ENCODE measurements at places on chromosomes 12 and 14.
A peak's percentile ranks its signal among the peaks of the same experiment; 100 is the strongest.

DNA sequence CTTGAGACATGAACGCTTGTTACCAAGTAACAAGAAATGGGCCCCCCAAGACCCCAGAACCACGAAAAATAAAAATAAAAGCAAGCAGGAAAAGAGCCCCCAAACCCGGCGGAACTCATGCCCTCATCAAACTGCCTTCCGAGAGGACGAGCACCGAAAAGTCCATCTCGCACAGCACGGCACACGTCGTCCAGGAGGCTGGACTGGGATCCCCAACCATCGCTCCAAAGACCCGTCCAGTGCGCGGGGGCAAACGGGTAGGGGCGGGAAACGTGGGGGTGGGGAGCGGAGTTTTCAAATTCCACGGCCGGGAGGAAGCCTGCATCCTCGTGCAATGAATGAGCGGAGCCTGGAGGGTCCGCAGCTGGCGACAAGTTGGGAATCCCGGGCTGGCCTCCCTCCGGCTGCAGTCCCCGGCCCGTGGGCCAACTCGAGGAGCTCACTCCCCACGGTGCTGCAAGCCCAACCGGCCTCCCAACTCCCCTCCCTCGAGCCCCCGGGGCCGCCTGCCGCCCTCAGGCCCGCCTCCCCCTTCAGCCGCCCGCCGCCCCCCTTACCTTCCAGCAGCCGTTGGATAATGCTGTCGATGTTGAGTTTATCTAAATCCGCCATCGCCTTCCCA lies 484 bp downstream of the PPP1CC start:
- H3K36me3 ChIP-seq: no peaks in the 10 kb centered on the region
- H3K27ac ChIP-seq: peak overlapping the region; percentile 97
- no peaks in the 10 kb centered on the region for H3K27me3 ChIP-seq
- peak; percentile 28 for DNase-seq

GRCh38 chr12:105026411-105026810 lies 40.3 kb downstream of the NOPCHAP1 start:
- DNase-seq: peak; percentile 61
- H3K27ac ChIP-seq: peak overlapping the region; percentile 73
- no peaks in the 10 kb centered on the region for H3K27me3 ChIP-seq

- no peak overlapping the region for H3K4me3 ChIP-seq
- peak overlapping the region; percentile 72 for H3K27ac ChIP-seq
- H3K27me3 ChIP-seq: no peaks in the 10 kb centered on the region
- no peaks in the 10 kb centered on the region for H3K36me3 ChIP-seq
- DNase-seq: no peak
These were observed 217.1 kb upstream of the BTG1 start for GRCh38 chr12:92362785-92363184.

GRCh38 chr14:85061256-85061655 lies 468.7 kb upstream of the FLRT2 start:
- H3K36me3 ChIP-seq: no peaks in the 10 kb centered on the region
- H3K27ac ChIP-seq: no peak overlapping the region
- H3K4me3 ChIP-seq: no peak overlapping the region

DNA sequence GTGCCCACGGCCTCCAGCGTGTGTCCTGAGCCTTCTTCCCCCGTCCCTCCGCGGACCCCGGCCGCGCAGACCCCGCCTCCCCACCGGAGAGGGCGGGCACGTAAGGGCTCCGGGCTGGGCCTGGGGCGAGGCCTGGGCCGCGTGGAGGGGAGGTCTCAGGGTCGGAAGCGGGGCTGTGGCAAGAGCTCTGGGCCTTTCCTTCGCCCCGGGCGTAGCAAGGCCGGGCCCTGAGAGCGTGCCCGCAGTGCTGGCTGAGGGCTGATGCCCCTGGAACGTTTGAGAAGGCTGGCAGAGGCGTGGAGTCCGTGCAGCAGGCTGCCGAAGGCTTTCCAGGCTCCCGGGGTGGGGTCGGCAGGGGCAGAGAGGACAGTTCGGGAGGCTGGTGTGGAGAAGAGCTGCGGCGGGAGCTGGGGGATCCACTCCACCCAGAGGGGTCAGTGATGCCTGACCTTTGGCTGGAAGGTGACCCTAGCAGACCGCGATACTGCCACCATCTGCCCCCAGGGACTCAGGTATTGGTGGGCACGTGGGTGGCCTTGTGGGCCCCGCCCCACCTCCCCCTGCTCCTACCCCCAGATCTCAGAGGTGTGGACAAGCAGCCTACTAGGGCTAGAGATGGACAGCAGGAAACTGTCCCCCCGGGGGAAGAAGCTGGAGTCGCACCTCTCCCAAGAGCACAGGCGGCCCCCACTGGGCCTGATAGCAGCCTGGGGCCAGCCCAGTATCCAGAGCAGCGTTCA lies 558 bp downstream of the TEX22 start:
- H3K36me3 ChIP-seq: peaks cover 20% of the 10 kb centered on the region
- peaks cover 14% of the 10 kb centered on the region for H3K4me1 ChIP-seq
- no peaks in the 10 kb centered on the region for H3K27me3 ChIP-seq
- no peak for DNase-seq
- peak overlapping the region; percentile 80 for H3K4me3 ChIP-seq

DNA sequence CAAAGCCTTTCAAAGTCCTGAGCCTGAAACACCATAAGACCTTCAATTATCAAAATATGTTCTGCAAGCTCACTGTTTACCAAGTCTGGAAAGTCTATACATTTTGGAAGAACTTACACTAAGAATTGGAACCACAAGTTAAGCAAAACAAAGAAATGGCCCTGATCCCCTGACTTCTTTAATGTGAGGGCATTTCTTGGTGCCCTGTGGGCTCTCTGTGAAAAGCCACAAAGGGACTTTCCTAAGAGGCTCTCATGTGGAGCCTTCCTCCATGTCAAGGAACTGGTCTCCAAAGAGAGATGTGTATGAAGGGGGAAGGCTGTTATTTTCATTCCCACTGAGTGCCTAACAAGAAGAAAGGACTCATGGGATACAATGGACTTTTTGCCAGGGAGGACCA lies 13.5 kb upstream of the MYH6 start:
- no peaks in the 10 kb centered on the region for H3K36me3 ChIP-seq
- no peaks in the 10 kb centered on the region for H3K4me1 ChIP-seq
- no peak overlapping the region for H3K27ac ChIP-seq
- H3K27me3 ChIP-seq: no peaks in the 10 kb centered on the region
- H3K4me3 ChIP-seq: no peak overlapping the region

DNA sequence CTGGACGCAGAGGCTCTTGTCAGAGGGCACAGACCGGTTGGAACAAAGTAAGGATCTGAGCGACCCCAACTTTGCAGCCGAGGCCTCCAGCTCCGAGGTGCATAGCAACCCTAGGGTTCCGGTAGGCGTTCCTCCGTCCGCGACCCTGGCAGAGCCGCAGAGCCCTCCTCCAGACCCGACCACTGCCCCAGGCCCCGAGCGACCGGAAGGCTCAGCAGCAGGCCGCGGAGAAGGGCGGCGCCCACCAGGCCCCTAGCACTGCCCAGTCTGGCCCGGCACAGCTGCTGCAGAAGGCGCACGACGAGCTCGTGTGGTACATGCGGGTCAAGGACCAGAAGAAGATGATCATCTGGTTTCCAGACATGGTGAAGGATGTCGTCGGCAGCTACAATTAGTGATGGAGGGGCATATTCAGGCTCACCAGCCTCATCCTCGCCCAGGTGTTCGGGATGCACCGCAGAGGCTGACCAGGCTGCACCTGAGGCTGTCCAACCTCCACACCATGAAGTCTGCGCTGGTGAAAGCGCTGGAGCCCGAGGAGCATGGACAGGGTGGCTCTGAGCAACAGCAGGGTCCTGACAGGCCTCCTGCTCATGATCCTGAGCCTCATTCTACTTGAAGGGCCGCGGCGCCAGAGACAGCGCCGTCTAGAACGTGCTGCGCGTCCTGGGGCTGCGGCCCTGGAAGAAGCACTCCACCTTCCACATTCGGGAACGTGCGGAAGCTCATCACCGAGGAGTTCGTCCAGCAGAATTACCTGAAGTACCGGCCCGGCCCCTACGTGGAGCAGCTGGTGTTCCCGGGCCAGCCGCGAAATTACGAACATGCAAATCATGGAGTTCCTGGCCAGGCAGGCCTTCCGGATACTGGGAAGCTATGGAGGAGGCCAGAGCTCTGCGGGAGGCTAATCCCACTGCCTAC lies 24.5 kb downstream of the CAPS2 start:
- H3K36me3 ChIP-seq: no peaks in the 10 kb centered on the region
- H3K27me3 ChIP-seq: no peaks in the 10 kb centered on the region
- H3K4me1 ChIP-seq: no peaks in the 10 kb centered on the region
- H3K27ac ChIP-seq: no peak overlapping the region
- H3K4me3 ChIP-seq: no peak overlapping the region
